Muscle of arm (tissue), 14 donors: ENCODE measurements at places on chromosomes 12 and 14. TPM values are rescaled to one million over a fixed set of nuclear protein-coding genes. Genes with fewer than 3 reads are reported as not detected.

Gene TMEM229B
- 0.36 TPM for polyA plus RNA-seq

GRCh38 chr12:29992366-29992765 is 208.6 kb upstream of the TMTC1 start:
- no peak for DNase-seq

- no peak for DNase-seq
Observed at GRCh38 chr12:56528846-56529245, 7.2 kb downstream of the RBMS2 start.

GRCh38 chr14:38174711-38175110 is 33.0 kb upstream of the SSTR1 start:
- DNase-seq = no peak

DNA sequence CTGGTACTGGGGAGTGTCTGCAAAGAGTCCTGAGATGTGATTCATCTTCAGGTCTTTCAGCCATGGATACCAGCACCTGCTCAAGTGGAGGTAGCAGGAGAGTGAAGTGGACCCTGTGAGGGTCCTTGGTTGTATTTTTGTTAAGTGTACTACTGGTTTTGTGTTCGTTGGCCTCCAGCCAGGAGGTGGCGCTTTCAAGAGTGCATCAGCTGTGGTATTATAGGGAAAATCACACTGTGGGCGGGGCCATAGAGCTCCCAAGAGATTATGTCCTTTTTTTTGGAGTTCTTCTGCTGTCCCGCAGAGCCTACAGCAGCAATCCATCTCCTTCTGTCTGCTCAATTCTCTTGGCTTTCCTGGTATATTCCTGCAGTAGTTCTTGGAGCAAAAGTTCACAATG is 66.8 kb downstream of the SPATA7 start:
- no peak for DNase-seq
